ENCODE measurements at places on chromosomes 3 and 15. TPM values are rescaled to one million over a fixed set of nuclear protein-coding genes. Genes with fewer than 3 reads are reported as not detected.

DNA sequence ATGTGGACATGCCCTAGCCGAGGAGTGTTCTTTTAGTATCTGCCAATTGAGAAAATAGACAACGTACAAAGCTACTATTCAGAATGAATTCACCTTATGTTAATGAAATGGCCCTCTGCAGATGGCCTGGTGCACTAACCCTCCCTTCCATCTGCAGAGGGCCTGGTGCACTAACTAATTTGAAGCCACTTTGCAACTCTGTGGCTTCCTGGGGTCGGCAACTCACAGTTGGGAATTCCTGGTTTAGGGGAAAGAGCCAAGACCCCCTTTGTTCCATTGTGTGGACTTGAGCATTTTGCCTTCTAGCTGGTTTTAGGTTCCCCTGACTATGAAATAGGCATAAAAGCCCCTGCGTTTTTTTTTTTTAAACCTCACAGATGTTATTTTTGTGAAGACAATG is 204.3 kb upstream of the UBE3A start:
- no peak overlapping the region for H3K4me3 ChIP-seq
- no peaks in the 10 kb centered on the region for H3K36me3 ChIP-seq
- no peak overlapping the region for H3K27ac ChIP-seq
- DNase-seq, result no peak
- no peaks in the 10 kb centered on the region for H3K27me3 ChIP-seq
- no peaks in the 10 kb centered on the region for H3K4me1 ChIP-seq

DNA sequence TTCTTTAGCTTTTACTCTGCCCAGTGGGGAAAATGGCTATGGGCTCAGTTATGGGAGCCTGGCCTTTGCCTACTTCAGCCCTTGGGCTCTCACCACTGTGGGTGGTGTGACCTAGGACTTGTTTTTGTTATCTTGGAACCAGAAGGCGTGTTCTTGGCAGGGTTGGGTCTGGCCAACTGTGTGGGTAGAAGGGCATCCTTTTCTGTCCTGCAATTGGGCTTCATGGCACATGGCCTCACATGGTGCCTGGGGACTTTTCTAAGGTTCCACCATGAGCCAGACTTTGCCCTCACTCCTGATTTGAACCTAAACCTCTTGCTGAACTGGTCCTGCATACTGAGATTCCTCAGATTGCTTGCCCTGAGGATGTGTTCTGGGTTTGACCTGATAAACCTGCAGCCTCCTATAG is 1.7 kb downstream of the GLYCTK start:
- no peak for DNase-seq
- H3K27me3 ChIP-seq, result no peaks in the 10 kb centered on the region
- H3K4me3 ChIP-seq, result no peak overlapping the region
- H3K27ac ChIP-seq, result no peak overlapping the region
- no peaks in the 10 kb centered on the region for H3K4me1 ChIP-seq

DNA sequence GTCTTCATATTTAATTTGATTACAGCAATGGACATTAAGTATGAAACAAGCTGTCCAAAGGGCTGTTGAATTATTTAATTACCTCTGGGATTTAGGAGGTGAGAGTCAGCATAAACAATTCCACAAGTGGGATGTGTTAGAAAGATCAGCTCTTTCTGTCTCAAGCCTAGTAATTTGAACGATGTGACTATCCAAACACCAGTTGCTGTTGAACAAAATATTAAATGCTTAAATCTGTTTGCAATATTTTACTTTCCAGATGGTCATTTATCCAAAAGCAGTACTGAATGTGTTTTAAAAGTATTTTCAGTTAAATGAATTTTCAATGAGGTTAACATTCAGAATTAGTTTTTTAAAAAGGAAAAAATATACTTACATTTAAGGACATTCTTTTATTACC is 12.7 kb downstream of the KCNAB1 start:
- H3K27me3 ChIP-seq, result no peaks in the 10 kb centered on the region
- H3K36me3 ChIP-seq, result no peaks in the 10 kb centered on the region
- no peak overlapping the region for H3K4me3 ChIP-seq
- H3K4me1 ChIP-seq, result peaks cover 4% of the 10 kb centered on the region

The TLR9 gene
- 0.43 TPM for total RNA-seq

DNA sequence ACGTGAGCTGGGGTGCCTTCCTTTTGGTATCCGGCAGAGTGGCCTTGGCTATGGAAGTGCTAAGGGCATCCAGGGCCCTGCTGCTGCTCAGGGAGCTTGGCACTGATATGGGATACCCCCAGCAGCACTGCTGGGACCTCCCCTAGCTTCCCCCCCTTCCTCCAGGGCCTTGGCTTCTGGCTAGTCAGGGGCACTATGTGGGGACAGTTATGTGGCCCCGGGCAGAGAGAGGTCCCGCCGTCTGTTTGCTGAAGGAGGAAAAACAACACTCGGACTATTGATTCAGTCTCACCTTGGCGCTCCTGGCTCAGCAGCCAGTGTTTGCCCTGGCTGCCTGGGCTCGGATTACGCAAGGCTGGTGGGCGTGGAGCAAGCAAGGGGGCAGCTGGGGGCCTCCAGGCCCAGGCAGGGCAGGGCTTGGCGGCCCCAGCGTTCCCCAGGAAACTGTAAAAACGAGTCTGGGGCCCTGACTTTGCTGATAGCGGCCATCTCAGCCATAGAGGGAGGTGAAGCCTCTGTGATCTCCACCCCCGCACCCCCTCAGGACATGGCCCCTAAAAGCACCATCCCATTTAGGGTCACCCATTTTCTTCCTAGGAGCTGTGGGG is 5.7 kb downstream of the FURIN start:
- H3K4me3 ChIP-seq, result no peak overlapping the region
- H3K27me3 ChIP-seq, result no peaks in the 10 kb centered on the region
- H3K27ac ChIP-seq, result peak overlapping the region; percentile 96
- H3K36me3 ChIP-seq, result peaks cover 36% of the 10 kb centered on the region

DNA sequence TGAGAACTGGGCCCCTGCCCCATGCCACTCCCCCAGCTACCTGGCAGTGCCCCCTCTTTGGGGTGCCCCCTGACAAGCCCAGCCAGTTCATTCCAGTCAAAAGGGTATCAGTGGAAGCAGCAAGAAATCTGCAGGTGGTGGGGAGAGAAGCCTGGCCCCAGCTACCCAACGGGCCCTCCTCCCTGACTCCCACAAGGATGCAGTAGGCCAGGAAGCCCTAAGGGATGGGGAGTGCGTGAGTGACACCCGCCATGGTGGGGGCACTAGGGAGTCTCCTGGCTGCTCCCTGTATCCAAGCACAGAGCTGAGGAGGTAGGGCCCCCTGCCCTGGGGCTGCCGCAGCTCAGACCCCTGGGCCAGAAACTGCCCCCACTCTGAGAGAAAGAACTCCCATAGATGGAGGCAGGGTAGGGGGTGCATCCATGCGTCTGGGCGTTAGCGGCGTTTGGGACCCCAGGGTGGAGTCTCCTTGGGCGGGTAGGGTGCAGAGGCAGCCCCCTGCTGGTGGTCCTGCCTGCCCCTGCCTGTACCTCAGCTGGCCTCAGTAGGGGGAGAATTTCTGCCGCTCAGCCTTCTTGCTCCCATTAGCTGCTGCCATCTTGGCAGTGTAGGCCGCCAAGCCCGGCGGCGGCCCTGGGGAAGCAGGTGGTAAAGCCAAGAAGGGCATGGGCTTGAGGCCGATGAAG is 2.5 kb downstream of the GPR62 start:
- no peaks in the 10 kb centered on the region for H3K27me3 ChIP-seq
- peaks cover 22% of the 10 kb centered on the region for H3K36me3 ChIP-seq
- no peak for DNase-seq
- no peak overlapping the region for H3K27ac ChIP-seq
- peaks cover 23% of the 10 kb centered on the region for H3K4me1 ChIP-seq

The TRPM1 gene
- total RNA-seq, result not detected

DNA sequence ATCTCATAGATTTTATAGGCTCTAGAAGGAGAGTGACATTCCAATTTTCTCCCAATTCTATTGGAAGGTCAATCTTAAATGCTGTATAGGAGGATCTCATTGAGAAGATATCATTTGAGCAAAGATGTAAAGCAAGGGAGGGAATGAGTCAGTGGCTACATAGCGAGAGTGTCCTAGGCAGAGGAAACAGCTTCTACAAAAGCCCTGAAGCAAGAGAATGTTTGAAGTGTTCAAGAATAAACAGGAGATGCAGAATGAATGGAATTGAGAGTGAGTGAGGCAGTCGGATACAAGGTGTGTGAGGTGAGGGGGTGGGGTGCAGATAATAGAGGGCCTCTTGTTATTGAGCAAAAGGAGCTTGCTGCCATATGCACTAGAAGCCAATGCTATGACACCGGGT is 545.9 kb downstream of the IGSF11 start:
- no peak for DNase-seq
- H3K27ac ChIP-seq, result no peak overlapping the region
- no peaks in the 10 kb centered on the region for H3K27me3 ChIP-seq

DNA sequence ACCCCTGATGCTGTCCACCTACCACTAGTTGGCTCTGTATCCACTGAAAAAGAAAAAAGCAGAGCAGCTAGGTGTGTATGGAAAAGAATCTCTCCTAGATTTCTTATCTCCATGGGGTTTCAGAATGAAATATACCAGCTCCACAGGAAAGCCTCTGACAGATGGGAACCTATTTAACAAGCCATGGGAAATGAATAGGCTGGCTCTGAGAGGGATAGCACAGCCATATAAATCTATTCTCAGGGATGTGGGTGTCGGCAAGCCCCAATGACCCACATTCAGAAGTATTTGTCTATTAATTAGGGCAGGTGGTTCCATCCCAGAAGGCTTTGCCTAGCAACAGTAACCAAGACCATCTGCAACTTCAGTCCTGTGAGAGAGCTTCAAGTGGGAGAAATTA is 694.1 kb downstream of the AGBL1 start:
- no peaks in the 10 kb centered on the region for H3K36me3 ChIP-seq
- no peak overlapping the region for H3K4me3 ChIP-seq
- H3K27ac ChIP-seq, result no peak overlapping the region
- H3K27me3 ChIP-seq, result no peaks in the 10 kb centered on the region

- no peaks in the 10 kb centered on the region for H3K4me1 ChIP-seq
- H3K36me3 ChIP-seq, result no peaks in the 10 kb centered on the region
- no peaks in the 10 kb centered on the region for H3K27me3 ChIP-seq
- H3K4me3 ChIP-seq, result no peak overlapping the region
Observed at GRCh38 chr3:53571264-53571663, 76.9 kb downstream of the CACNA1D start.

The TGFBR2 gene
- 170 TPM for total RNA-seq

DNA sequence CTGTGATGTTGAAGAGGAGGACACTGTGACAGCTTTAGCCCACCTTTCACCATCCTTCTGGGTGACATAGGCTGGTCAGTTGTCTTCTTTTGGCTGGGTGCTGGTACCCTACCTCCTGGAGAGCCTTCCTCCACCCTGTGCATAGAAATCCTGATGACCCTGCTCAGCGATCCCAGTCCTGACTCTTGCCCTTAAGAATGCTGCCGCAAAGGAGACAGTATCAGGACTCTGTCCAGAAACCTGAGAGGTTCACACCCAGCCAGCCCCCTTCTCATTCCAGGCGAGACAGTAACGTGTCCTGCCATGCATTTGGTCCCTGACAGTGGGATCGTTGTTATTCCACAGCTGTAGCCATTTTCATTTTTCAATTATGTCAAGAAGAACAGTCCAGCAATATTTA is 312.8 kb upstream of the CHRM5 start:
- H3K27ac ChIP-seq, result no peak overlapping the region
- no peaks in the 10 kb centered on the region for H3K27me3 ChIP-seq
- no peaks in the 10 kb centered on the region for H3K36me3 ChIP-seq
- H3K4me3 ChIP-seq, result no peak overlapping the region

- no peak for DNase-seq
- no peak overlapping the region for H3K4me3 ChIP-seq
- H3K27ac ChIP-seq, result no peak overlapping the region
- no peaks in the 10 kb centered on the region for H3K27me3 ChIP-seq
- H3K4me1 ChIP-seq, result no peaks in the 10 kb centered on the region
- no peaks in the 10 kb centered on the region for H3K36me3 ChIP-seq
Observed at GRCh38 chr15:33086500-33087121, 107.9 kb downstream of the FMN1 start.

Measured in heart left ventricle (tissue), 16 donors.